Adrenal gland (tissue), 19 donors: ENCODE measurements at places on chromosomes 7 and 10. TPM values are rescaled to one million over a fixed set of nuclear protein-coding genes. Genes with fewer than 3 reads are reported as not detected.

DNA sequence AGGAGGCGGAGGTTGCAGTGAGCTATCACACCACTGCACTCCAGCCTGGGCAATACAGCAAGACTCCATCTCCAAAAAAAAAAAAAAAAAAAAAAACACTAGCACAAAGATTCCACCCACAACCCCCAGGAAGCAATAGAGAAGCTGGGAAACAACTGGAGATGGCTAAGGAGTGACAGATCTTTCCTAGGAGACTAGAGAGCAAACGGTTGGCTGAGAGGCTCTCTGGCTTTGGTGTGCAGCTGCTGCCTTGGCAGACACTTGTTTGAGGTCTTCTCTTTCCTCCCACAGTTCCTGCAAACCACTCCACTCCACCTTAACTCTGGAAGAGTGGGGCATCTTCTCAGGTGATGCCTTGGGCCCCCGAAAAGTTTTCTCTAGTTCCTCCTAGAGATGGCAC, 78.5 kb upstream of the LANCL2 start:
- no peak for DNase-seq

CLDN4 gene
- 0.37 TPM for polyA plus RNA-seq

EFCAB10 gene
- 0.27 TPM for polyA plus RNA-seq

CDK5 gene
- 19.3 TPM for polyA plus RNA-seq

CLCN1 gene
- polyA plus RNA-seq, result 0.07 TPM

DNA sequence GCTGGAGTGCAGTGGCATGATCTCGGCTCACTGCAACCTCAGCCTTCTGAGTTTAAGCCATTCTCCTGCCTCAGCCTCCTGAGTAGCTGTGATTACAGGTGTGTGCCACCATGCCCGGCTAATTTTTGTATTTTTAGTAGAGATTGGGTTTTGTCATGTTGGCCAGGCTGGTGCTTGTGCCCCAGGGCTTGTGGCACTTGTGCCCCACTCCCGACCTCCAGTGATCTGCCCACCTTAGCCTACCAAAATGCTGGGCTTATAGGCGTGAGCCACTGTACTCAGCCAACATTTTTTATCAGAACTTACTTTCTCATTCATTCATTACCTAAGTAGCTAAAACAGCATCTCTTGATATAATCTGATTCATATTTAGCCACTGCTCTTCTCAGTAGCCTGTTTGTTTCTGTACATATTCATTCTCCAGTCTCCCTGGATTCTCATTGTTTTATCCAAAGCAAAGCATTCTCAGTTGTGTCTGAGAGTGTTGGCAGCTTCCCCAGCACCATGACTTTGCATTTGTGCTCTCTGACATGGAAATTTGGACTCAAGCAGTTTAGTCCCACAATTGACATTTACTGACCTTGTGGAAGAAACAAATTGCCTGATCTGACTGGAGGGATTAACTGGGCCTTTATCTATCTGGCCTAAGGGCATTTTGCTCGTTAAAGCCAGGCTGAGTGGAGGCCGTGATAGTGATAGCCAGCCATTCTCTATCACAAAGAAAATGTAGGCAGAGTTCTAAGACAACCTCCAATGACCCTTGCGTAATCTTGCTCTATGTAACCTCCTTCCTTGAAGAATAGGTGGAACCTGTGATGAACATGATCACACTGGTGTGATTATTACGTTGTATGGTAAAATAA, 44.9 kb downstream of the AKR1B15 start:
- DNase-seq, result peak; percentile 89

DNA sequence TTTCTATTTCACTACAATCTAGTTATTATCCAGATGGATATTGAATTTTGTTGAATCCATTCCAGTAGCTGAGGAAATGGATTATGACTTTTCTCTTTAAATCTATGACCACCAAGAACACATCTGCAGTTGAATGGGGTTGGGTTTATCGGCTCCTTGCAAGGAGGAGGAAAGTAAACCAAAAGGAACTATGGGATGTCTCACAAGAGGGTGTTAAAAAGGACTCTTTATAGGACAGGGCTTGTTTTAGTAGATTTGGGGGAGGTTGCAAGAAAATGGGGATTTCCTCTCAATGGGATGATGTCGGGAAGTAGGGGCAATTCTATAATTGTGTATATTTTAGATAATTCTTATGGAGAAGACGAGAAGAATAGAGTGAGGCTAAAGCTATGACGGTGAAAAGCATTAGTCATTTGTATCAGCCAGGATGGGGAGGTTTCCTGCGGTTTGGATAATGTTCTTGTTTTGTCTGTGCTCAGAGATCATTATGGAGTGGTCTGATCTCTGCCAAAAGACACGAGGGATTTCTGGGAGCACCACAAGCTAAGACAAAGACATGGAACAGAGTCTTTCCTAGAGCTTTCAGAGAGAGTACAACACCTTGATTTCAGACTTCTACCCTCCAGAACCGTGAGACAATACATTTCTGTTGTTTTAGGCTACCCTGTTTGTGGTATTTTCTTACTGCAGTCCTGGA, 5.3 kb upstream of the LRRC61 start:
- no peak for DNase-seq

HECW1 gene
- polyA plus RNA-seq, result 0.02 TPM

DNA sequence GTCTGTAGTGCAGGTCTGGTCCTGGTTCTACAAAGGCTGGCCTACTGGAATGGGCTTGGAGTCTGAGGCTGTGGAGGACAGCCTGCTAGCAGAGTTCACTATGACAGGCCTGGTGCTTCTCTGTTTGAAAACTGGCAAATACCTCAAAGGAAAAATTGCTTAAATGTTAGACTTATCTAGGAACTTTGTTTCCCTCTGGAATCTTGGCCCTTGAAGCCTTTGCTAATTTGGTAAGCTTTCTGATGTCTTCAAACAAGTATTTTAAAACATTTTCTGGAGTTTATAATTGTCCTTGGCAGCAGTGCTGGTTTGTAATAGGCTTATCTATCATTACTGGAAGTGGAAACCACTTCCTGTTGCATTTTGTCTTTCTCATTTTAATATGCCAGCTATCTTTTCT, 139.7 kb downstream of the TMEM26 start:
- no peak for DNase-seq

TRIP6 gene
- 67.6 TPM for polyA plus RNA-seq

DNA sequence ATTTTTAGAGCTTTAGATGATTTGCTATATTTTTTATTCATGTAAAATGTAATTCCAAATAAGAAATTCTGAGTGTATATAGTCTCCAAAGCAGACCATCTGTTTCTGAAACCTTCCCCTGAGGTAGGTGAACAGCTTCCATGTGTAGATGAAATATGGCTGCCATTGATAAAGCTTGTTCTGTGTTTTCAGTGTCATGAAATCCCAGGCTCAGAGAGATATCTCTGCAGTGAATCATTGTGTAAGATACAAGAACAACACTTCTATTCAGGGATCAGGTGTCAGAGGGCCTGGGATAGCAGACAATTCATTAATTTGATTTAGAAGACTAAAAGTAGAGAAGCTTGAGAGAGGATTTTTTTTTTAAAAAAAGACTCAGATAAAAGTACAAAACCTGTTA, 29.1 kb downstream of the ACTA2 start:
- no peak for DNase-seq

EIF5AL1 gene
- polyA plus RNA-seq, result 0.88 TPM

DNA sequence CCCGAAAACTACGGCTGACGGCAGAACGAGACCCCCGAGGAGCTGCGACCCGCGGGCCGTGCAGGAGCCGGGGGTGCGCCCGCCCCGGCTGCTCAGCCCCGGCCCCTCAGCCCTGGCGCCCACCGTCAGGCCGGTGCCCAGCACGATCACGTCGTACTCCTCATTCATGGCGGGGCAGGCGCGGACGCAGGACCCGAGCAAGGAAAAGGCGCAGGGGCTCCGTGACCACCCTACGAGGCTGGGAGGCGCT, 218 bp downstream of the GDI2 start:
- no peak for DNase-seq

- no peak for DNase-seq
These were observed 32.5 kb upstream of the ADAM12 start for GRCh38 chr10:126420567-126421300.

DNA sequence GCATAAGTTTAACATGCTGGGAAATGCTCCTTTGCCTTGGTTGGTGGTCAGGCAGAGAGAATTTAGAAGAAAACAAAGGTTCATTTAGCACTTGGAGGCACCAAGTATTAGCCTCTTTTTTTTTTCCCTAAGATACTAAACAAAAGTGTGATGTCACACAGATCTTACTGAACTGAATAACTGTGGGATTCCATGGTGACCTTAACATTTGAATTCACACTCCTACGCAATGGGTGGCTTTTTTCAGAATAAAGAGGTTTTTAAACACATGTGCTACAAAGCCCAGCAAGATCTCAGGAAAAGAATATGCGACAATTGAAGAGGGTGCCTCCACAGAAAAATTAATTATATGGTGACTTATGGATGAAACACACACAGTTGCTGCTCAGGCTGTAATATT, 133.4 kb upstream of the ABCB5 start:
- DNase-seq, result no peak

FAM180A gene
- 3.8 TPM for polyA plus RNA-seq

- no peak for DNase-seq
These were observed 38.7 kb downstream of the LRRC20 start for GRCh38 chr10:70343712-70344111.

DNA sequence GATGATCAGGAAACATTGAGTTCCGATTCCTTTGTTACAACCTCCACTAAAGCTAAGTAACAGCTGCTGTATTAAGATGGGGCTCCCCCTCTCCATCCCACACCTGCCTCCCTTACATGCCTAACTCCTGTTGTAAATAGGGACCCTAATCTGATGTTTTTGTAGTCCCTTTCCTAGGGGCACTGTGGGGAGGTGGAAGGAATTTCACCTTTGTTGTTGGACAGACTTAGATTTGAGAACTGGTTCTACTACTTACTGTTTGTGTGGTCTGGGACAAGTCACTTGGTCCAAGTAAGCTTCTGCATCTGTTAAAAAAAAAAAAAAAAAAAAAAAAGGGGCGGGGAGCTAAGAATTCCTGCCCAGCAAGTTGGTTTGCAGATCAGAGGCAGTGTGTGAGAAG, 42.6 kb downstream of the KIAA1217 start:
- DNase-seq, result no peak

DNA sequence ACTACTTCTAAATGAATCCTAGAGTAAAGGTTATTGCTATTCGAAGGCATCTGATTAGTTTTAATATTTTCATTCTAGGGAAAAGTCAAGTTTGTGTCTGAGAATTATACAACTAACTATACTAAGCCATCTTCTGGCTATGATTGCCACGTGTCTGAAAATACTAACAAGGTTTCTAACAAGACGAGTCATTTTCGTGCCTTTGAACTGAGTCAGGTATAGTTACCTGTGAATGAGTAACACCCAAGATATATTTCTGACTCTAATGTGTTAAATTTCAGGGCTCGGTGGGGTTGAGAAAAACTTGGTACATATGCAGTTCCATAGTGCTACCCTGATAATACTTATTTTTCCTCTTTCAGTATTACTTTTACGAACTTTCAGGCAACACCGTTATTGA, 35.5 kb downstream of the TASOR2 start:
- DNase-seq, result no peak

- DNase-seq, result no peak
These were observed 25.4 kb downstream of the INSIG1 start for GRCh38 chr7:155323001-155323638.

URGCP gene
- 61.9 TPM for polyA plus RNA-seq

DNA sequence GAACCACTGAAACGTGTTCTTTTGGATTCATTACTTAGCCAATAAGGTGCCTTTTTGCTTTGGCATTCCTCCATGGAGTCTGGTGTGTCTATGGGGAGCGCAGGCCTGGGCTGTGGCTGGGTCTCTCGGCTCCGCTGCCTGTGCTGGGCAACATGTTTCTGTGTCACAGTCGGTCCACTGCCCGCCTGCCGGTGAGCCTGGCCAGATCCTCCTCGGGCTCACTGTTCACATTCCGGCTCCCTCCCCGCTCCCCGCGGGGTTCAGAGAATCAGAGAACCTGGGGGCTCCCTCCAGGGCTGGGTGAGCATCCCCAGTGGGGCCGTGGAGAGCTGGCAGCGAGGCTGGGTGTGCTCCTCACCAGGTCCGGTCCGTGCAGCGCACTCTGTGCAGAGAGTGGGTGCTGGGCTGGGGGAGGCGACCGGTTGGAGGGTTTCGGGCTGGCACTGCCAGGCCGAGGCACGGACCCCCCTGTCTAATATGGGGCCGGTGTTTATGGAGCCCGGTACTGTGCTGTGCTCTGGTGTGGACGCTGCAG, 70.4 kb downstream of the INPP5A start:
- DNase-seq, result peak; percentile 12

ACTL6B gene
- polyA plus RNA-seq, result 0.64 TPM

DNA sequence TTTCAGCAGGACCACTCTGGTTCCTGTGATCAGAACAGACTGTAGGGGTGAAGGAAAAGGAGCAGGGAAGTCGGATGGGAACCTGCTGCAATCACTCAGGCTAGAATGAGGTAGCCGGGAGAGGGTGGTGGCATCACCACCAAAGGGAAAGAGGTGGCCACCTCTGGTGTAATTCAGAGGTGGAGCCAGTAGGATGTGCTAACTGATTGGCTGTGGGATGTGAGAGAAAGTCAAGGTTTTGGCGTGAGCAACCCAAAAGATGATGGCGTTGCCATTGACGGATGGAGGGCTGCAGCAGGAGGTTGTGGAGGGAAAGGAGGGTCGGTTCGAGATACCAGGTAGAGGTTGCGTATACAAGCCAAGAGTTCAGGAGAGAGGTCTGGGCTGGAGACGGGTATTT, 7.4 kb upstream of the VSIR start:
- no peak for DNase-seq

MBL2 gene
- not detected for polyA plus RNA-seq

- no peak for DNase-seq
These were observed 47.2 kb downstream of the GSAP start for GRCh38 chr7:77368974-77369373.
